Inflammatory macrophage (primary cell): ENCODE measurements at places on chromosomes 4 and X.

GRCh38 chr4:184854673-184855072 lies 28.9 kb upstream of the ACSL1 start:
- DNase-seq: peak; percentile 90

DNA sequence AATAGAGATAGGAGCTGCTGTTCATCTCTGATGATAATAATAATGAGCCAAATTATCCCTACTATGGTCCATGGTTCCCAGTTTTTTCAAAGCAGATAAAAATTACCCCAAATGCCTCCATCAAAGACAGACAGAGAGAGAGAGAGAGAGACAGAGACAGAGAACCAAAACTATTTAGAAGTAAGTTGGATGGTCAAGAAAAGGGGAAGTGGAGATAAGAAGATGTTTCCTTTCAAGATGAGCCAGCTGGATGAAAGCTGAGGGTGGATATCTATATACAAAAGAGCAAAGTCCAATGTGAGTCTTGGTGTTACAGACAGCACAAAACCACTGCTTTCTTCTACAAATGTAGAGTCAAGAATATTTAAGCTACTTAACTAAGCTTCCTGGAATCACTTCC lies 173.9 kb downstream of the GRIA3 start:
- no peak for DNase-seq

GRCh38 chr4:4856071-4857000 lies 3.1 kb upstream of the MSX1 start:
- no peak for DNase-seq

GRCh38 chr4:121769341-121769740 lies 4.4 kb upstream of the SMIM43 start:
- DNase-seq: no peak

DNA sequence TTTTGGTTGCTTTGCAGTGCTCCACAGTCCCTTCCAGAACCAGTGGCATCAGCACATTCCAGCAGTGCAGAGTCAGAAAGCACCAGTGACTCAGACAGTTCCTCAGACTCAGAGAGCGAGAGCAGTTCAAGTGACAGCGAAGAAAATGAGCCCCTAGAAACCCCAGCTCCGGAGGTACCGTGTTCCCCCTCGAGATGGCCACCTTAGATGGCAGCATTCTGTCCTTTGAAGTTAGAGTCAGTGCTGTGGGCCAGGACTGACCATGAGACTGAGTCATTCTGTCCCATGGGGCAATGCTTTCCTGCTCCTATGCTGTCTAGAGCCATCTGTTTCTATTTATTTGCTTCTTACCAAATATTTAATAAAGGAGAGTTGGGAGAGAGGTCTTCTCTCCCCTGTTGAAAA lies 112.3 kb downstream of the KLHL8 start:
- no peak for DNase-seq

DNA sequence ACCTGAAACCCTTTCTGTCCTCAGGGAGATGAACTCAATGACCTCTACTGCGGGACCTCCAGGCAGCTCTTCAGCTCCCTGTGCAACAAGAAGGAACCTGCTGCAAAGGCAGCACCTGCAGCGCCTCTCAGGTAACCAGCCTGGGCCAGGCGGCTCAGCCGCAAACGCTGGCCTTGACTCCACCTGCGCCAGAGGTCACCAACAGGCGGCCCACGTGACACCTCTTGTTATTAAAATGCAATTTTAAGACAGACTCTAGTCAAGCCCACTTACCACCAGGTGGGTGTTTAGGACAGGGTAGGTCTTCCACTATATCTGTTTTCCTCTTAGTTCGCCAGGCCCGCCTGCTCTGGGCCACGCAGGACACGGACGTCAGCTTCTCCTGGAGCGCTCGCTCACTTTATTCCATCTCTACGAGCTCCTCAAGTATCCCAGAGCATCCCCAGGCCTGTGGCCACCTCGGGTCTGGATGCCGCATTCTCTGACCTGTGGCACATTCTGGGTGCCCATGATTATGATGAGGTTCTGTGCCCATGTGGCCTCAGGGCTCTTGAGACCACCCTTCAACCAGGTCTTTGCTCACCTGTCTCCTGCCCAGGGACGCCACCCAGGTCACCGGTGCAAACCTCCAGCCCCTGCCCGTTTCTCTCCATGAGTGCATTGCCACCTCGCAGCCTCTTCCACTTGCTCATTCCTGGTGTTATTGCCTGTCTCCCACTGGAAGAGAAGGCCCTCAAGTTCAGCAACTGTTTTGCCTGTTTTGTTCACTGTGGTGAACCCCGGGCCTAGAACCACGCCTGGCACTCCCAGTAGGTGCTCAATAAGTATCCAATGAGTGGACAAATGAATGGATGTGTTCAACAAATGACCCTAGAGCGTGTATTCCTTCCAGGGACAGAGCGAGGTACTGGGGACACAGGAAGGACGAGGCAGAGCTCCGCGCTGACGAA lies 32.8 kb upstream of the JAKMIP1 start:
- DNase-seq: no peak

GRCh38 chr4:1207603-1208265 lies 35.4 kb upstream of the SPON2 start:
- DNase-seq: no peak

DNA sequence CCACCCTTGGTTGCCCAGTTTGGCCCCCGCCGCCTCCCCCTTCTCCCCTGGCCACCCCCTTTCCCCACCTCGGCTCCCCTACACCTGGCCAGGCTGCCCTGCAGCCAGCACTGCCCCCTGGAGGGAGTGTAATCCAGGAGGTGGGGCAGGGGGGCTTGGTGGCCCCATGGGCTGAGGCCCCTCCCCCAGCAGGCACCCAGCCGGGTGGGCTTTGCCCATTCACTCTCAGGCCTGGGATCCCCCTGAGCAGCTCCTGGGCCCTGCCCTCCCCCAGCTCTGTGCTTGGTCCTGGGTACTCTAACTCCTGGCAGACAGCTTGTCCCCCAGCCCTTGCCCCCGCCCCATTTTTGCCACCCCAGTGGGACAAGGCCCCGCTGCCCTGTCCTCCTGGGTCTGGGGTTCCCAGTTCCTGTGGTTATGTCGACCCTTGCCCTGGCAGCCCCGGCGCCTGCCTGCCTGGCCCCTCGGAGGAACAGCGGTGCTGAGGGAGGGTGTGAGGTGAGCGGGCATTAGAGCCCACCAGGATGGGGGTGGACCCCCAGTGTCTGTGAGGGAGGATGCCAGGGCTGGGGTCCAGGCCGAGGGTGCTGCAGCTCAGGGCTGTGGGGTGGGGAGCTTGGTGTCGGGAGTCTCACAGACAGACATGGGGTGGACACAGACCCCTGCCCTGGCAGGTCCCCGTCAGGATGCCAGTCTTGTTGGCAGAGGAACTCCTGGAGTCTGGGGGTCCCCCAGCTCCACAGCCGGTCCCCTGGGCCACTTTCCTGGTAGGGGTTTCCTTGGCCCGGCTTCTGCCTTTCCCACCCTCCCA lies 10.2 kb downstream of the NAT8L start:
- DNase-seq: no peak

DNA sequence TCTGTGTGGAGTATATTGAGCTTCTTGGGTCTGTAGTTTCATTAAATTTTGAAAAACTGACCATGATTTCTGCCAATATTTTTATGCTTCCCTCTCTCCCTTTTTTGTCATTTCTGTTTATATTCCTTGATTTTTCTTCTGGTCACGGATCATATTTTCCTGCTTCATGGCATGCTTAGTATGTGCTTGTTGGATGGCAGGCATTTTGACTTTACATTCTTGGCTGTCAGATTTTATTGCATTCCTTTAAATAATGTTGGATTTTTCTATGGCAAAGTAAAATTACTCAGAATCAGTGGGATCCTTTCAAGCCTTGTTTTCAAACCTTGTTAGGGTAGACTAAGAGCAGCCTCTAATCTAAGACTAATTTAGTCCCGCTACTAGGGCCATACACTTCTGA lies 531.8 kb downstream of the IL15 start:
- DNase-seq: no peak

DNA sequence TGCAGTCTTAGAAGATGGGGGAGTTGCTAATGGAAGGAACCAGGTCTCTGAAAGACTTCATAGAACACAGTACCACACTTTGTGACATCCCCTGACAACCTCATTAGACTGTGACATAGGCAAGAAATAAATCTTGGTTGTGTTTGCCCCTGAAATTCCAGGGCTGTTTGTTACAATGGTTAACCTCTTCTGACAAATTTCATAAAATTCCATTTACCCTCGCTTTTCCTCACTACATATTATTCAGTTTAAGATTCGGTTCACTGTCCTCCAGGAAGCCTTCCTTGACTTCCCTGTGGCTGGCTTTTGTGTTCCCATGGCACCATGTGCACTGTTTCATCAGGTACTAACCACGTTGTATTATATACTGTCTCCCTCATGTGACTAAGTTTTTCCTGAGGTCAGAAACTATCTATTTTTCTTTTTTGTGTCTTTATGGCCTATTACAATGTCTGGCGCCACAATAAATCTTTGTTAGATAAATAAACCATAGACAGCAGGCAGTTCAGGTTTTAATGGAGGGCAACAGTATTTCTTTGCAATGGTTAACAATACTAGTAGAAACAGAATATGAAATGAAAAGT lies 54.2 kb downstream of the ATXN3L start:
- no peak for DNase-seq

DNA sequence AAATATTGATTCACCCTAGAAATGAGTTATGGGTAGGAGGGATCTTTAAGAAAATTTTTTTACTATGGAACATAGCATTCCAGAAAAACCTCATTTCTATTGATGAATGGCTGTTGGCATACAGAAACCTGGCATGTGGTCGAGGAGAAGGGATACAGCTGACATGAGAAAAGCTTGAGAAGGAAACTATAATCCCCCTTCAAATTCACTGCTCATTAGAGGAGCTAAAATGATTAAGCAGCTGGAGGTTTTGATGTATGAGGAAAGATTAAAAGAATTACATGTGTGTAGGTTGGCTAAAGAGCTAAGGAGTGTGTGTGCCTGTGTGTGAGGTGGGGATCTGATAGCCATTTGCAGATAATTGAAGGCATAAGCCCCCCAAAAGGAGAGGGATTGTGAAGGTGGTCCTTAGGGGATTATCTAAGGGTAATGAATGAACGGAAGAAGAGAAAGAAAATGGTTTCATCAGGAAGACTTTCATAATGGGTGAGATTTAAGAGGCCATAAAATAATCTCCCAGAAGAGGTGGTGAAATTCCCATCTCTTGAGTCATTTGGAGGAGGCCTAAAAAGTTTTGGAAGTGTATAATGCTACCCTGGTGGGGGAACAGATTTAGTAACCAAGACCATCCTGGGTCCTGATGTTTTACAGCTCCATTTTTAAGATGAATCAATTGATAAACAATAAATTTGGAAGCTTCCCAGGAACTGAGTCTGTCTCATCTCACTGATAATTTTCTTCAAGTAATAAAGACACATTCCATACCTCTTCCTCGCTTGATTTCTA lies 272.0 kb upstream of the HAND2 start:
- no peak for DNase-seq

GRCh38 chr4:140244328-140244727 lies 90.3 kb upstream of the MAML3 start:
- DNase-seq: no peak
